ENCODE measurements at places on chromosomes 6 and 20.

GRCh38 chr6:148760568-148761526 is 14.0 kb downstream of the UST start:
- DNase-seq = peak; percentile 75

DNA sequence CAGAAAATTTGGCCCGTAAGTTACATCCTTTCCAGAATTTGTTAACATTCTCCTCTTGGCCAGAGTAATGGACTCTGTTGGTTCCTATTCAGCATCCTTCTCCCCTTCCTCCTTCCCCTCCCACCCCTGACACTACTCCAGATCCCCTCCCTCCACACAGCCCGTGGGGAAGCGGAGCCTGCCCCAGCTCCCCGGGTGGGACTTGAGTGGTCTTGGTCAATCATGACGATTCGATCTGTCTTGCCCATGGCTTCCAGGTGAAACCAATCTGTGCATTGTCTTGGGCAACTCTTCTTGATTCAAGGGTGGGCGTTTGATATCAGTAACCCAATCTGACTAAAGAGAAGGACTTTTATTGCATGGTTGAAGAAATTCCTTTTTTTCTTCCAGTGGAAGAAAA is 143.9 kb downstream of the ANKRD60 start:
- DNase-seq = no peak

DNA sequence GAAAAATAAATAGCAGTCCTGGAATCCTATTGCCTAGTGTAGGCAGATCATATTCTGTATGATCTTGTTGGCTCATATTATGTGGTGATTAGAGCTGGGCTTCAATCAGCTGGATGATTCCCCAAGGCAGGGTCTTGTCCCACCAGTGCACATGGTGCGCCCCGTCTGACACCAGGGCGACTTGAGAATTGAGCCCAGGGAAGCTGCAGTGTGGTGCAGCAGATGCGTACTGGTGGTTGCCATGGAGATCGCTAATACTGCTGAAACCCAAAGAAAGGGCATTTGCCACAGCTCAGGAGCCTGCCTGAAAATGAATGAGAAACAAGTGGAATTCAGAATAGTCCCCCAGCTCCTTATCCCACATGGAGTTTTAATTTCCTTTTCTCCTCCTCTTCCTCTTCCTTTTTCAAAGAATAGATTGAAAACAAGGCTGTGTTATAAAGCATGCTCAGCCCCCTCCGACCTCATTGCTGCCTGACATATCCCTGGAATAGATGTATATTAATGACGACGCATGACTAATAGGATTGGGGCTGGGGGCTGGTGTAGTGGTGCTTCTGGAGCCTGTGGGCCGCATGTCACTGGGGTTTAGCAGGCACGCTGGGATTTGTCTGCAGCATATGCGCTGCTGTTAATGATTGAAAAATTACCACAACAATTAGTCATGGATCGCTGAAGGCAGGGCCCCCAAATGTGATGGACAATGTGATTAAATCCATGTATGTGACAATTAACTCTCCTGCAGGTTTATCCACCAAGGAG is 210.5 kb downstream of the FARS2 start:
- no peak for DNase-seq

GRCh38 chr6:12114055-12114503 is 102.0 kb downstream of the HIVEP1 start:
- DNase-seq = no peak

GRCh38 chr6:143767433-143767832 is 75.7 kb upstream of the LTV1 start:
- no peak for DNase-seq

- DNase-seq = no peak
Observed at GRCh38 chr20:47263080-47263464, 93.4 kb downstream of the ZMYND8 start.

DNA sequence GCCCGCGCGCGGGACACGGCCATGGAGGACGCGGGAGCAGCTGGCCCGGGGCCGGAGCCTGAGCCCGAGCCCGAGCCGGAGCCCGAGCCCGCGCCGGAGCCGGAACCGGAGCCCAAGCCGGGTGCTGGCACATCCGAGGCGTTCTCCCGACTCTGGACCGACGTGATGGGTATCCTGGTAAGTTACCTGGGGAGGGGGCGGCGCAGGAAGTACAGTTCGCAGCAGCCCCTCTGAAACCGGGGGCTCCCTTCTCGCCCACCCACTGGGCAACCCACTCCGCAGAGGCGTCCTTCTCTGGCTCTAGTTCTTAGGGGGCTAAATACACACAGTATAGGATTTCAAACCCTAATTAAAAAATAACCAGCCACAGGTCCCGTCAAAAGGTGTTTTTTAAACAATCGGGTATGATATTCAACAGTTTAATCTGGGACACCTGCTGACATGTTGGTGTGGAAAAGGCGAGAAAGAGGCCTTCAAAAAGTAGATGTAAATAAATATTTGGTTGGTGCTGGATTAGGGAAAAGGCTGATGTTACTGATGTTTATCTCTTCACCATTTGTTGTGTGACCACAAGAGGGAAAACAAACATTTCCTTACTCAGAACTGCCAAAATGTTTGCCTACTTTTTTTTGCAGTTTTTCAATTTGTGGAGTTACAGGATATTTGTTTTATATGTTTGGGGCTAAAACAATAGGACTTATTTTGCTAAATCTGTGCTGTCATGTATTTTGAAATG is 577 bp downstream of the SASH1 start:
- DNase-seq = no peak

DNA sequence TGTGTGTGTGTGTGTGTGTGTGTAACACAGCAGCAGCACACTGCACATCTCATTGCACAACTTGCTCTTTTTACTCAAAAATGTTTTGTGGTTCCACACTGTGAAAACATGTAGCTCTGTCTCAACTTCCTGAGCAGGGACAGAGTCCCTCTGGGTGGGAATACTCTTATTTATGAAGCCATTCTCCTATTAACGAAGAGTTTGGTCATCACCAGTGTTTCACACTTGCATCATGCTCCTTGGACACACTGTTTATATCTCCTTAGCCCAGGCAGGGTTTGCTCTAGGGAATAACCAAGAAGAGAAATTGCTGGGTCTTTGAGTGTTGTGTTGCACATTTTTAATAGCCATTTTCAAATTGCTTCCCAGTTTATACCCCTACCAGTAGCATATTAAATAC is 53.6 kb downstream of the ZNF831 start:
- DNase-seq = no peak

- no peak for DNase-seq
Observed at GRCh38 chr6:25831532-25832306, at the start of gene SLC17A1. SLC17A1 (minus strand) TSS chr6:25832052; CDS start chr6:25830557, 1,495 bp downstream.

DNA sequence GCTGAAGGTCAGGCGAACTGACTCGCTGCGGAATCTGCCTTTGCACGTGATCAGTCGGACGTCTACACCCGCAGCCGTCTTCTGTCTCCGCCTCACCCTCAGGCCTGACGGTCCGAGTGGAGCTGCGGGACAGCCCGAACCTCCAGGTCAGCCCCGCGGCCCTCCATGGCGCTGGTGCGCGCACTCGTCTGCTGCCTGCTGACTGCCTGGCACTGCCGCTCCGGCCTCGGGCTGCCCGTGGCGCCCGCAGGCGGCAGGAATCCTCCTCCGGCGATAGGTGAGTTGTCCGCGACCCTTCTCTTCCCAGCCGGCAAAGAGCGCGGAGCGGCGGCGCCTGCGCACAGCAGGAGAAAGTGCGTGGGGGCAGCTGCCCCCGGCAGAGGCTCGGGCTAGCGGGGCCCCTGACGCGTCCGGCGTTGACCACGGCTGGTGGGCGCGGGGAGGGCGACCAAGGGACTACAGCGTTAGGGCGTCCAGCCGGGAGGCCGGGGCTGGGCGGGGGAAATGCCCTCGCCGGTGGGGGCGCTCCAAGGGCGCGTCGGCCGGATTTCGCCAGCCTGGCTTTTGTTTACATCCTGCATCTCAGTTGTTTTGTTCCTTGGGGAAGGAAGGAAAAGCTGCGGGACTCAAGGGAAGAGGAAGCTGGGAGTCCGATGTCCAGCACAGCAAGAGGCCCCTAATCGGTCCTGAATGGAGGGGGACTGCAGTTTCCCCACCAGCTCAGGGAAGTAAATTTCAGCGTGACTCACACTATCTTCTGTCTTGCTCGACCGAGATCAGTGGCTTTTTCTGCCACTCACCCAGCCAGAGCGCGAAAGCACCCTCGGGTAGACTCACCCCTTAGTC is at the start of gene SMPDL3A:
Gene SMPDL3A, plus strand, starts transcription at position 77 of the 846 bp plus-strand sequence. Its CDS starts 89 bp downstream, at position 166.
- no peak for DNase-seq

GRCh38 chr6:7140631-7141378 is 33.0 kb downstream of the RREB1 start:
- peak; percentile 70 for DNase-seq

- DNase-seq = no peak
Observed at GRCh38 chr20:35592339-35592974, 23.2 kb upstream of the SPAG4 start.

DNA sequence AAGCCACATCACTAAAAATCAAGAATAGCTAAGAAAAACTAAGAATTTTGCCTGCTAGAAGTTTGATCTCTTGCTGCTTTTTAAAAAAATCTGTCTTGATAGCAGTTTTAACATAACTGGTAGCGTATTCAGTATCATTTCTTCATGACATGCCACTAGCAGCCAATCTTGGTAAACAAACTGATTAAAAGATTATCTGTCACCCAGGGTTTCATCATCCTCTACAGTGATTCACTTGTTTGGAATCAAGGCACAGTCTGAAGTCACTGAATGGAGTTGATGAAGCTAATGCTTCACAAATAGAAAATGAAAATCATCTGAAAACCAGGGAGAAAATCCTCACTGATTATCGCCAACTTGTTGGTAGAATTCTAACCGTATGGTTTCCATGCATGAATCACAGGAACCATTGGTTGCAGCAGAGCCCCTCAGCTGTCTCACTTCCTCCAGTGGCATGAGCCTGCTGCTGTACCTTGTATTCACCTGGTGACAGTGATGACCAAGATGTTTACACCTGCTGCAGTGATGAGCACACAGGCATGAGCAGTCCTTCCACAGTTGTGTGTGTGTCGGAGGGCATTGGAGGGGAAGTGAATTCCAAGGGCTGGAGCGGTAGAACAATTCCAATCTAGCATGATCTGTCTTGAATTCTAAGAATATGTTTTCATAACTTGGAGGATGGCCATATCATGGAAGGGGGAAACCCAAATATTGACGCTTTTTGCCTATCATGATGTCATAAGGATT is 275.0 kb downstream of the KHDC1L start:
- no peak for DNase-seq

DNA sequence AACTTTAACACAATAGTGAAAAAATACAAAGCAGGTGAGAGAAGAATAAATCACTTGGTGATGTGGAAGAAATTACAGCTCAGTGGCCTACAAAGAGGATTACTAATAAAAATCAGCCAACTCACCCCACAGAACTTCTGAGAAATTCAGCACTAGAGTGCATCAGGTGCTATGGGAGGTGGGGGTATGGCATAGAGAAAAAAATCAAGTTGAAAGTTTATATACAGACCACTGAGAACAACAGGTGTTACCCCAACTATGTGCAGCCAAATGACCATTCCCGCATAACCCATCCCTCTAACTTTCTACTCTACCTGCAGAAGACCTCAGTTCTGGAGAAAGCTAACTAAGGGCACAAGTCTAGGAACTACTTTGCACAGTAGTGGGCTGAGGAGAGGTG is 47.0 kb downstream of the PIGU start:
- DNase-seq = no peak

GRCh38 chr6:71153755-71154325 is 134.8 kb upstream of the OGFRL1 start:
- DNase-seq = no peak

All from T-cell (primary cell).